ENCODE measurements at places on chromosomes 2 and 18.

- no peak for DNase-seq
These were observed 28.0 kb upstream of the SLC35F6 start for GRCh38 chr2:26735883-26736588.

- DNase-seq = peak; percentile 31
These were observed 1.8 kb downstream of the MPV17 start for GRCh38 chr2:27320958-27321543.

- no peak for DNase-seq
These were observed 834.3 kb downstream of the CPS1 start for GRCh38 chr2:211390536-211391188.

DNA sequence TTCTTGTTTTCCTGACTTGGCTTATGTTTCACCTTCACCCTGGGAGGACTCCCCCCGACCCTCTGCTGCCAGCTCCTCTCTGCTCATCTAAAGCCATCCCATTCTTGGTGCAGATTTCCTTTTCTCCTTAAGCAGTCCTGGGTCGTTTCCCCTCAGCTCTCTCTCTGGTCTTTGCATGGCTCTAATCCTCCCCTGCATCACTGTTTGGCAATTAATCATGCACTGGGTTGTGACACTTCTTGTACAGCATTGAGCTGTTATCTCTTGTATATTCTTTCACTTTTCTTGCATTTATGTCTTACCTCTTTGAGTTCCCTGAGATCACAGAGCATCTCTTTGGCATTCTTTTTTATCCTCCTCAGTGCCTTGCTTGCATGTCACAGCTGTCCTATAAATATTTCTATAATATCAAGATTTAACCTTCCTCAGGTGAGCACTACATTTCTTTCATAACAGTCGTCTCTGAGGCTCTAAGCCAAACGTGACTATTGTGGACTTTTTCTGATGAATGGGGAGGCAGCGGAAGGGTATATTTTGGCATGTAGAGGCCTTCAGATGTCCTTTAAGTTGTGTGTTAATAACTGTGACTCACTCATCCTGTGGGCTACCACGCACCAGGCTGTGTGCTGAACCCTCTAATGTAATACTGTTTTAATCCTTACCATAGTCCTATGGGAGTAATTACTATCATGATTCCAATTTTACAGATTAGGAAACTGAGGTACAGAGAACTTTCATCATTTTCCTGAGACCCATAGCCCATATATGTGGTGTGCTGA lies 507.5 kb downstream of the SLC4A3 start:
- no peak for DNase-seq

DNA sequence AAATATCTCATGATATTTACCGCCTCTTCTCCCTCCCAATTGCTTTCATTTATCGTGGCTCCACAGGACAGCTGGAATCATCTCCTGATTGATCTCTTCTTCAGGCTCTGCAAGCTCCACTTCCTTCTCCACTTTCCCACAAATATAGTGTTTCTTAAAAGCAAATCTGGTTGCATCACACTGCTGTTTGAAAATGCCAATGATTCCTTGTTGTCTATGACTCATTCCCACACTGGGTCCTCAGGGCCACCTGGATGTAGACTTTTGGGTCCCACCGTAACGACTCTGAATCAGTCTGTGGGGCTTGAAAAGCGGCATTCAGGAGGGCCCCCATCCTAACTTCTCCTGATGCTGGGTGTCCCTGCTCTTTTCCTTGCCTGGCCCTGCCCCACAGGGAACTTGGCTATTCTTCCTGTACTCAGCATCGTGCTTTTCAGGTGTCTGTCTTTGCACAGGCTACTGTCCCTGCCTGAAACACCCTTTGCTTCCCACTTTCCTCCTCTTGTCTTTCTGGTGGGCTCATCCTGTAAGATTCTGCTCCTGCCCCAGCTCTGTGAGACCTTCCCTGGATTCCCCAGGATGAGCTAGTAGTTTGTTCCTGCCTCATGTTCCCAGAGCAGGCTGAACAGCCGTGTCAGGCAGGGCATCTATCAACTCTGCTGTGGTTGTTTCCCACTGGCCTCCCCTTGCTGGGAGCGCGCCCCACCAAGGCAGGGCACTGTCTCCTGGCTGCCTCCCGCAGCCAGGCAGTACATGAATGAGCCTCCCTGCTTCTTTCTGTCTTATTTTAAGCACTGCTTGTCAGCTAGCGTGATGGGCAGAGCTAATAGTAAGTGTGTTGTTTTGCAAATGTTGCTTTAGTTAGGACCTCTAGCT lies 111.9 kb downstream of the KCTD1 start:
- no peak for DNase-seq

DNA sequence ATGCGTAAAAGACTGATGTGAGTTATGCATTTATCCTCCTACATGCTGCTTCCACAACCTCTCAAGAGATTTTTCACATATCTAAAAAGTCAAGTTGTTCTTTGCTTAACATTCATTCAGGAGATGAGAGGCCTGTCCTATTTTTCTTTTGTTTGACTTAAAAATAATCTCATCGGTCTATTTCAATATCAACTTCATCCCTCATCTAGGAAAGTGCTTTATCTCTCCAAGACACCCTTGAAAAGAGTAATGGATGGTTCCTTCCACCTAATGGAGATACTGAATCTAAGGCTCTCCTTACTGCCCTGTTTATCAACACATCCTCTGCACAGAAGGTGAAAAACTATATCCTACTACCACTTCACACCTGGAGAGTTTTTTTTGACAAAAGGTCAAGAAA lies 2.4 kb downstream of the NFE2L2 start:
- no peak for DNase-seq

- no peak for DNase-seq
These were observed 77.8 kb downstream of the DNER start for GRCh38 chr2:229636571-229636970.

GRCh38 chr18:66013969-66014368 lies 263.2 kb downstream of the CDH7 start:
- no peak for DNase-seq

- DNase-seq = no peak
These were observed 58.8 kb downstream of the PARD3B start for GRCh38 chr2:204604061-204604460.

GRCh38 chr2:42513252-42513918 lies 19.6 kb upstream of the KCNG3 start:
- no peak for DNase-seq

Measured in right hindlimb (tissue), 1 donor.